ELF-1 (cell line): ENCODE measurements at places on chromosomes 1 and 21.

- DNase-seq = no peak
Measured at GRCh38 chr1:41591891-41592290, 107.4 kb upstream of the EDN2 start.

DNA sequence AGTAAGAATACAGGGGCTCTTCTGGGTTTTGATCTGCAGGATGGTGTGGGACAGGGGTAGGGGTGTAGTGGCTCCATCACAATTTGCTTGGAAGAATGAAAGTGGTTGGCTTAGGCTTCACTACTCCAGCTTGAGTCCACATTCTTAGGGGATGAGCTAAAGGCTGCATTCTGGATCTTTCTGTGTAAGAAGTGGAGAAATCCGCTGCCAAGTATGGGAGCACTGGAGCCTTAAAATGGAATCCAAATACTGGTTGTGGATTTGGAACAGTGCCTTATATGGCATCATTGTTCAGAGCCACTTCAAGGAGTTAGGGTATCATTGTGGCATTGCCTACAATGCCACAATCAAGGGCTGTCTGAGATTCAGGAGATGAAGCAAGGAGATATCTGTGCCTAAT is 187.1 kb downstream of the LMO4 start:
- DNase-seq = no peak

- peak; percentile 1 for DNase-seq
Measured at GRCh38 chr21:46089285-46089684, 8.6 kb upstream of the COL6A2 start.

GRCh38 chr1:228210712-228211530 is 3.1 kb downstream of the OBSCN start:
- DNase-seq = no peak

DNA sequence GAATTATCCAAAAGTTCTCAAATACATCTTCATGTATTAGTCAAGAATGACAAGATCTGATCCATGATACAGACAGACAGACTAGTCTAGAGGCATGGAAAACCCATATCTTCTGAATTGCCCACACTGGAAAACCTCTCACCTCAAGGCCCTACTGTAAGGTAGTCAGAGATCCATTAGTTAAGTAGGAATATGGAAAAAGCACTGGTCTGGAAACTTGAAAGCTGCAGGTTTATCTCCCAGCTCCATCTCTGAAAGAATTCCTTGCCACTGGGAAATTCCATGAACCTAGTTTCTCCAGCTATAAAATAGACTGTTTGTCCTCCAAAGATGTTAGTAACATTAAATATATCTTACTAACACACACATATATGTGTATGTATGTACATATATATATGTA is 169.2 kb downstream of the AKT3 start:
- peak; percentile 3 for DNase-seq

DNA sequence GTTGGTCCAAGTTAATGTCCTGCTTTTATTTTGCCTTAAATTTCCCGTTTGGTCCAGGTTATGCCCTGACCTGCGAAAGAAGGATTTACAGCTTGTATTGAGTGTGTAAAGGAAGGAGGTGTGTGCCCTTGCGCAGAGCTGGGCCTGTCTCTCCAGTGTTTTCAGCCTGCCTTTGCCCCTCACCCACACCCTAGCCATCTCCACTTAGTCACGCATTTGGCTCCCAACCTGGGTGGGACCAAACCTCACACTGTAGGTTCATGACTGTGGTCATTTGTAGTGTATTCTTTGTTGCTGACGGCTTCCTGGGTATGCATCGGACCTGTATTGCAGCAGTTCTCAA is 572 bp upstream of the SRSF10 start:
- DNase-seq = peak; percentile 77

- no peak for DNase-seq
Measured at GRCh38 chr1:48017716-48018115, 20.5 kb upstream of the TRABD2B start.

GRCh38 chr1:206467915-206468314 is 2.4 kb upstream of the IKBKE start:
- no peak for DNase-seq

GRCh38 chr1:72845381-72845780 is 563.0 kb upstream of the NEGR1 start:
- peak; percentile 65 for DNase-seq

- DNase-seq = no peak
Measured at GRCh38 chr21:16283516-16283915, 553.7 kb downstream of the USP25 start.

GRCh38 chr1:187641463-187641862 is 812.7 kb downstream of the PLA2G4A start:
- DNase-seq = peak; percentile 16

DNA sequence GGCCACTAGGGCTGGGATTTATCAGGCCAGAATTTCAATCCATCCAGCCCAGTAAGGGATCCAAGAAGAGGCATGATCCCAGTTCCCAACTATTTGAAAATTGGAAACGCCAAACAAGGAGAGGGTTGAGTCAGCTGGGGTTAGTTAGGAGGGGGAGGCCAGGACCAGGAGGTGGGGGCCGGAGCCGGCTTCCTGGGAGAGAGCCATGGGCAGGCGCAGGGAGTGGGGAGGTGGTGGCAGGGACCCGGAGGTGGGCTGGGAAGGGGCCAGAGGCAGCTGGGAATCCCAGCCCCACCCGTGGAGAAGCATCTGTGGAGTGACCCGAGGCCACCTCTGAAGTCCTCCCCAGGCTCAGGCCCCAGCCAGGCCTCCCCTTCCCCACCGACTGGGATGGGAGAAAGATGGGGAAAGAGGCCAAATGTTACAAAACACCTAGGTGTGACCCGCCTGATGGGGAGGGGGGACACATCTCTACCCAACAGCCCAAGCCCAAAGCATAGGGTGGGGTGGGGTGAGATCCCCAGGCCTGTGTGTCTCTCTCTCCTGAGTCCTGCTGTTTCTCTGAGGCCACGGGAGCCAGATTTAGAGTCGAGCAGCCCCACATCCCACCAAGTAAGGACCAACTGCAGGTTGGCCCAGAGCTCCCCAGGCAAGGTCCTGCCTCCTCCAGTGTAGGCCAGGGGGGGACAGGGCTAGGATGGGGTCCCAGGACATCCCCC is 10.1 kb downstream of the HSPG2 start:
- no peak for DNase-seq

DNA sequence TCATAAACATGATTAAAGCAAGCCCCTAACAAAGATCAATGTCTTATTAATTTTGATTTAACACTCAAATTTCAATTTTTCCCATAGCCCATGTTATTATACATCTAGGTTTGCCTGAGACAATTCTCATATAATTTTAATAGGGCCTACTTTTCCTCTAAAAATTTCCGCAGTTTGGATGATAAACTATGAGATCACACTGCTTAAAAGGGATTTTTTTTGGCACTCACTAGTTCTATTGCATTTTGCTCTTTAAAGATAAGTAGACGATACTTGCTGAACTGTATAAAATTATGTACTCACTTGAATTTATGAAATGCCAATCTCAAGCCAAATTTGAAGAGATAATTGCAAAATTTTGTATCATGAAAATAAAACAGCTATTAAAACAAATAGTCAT is 480.4 kb upstream of the ZRANB2 start:
- no peak for DNase-seq

DNA sequence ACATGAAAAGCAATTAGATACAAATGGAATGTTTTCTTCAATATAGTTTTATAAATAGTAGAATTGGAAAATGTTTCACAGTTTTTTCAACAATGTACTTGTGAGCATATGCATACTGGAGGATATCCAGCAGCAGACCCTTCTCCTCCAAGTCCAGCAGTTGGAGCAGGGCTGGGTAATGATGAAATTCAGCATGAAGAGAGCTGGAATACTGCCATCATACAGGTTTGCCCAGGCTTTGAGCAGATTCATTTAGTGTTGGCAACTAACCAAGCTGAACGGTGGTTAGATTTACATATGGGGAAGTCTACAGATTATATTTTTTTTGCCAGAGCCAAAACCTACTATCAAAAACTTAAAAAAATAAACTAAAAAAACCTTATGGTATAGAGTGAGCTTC is 38.3 kb downstream of the WDR3 start:
- DNase-seq = no peak

- no peak for DNase-seq
Measured at GRCh38 chr1:74526708-74527107, 14.3 kb upstream of the LRRC53 start.

GRCh38 chr1:155977690-155978324 is 540 bp downstream of the ARHGEF2 start:
- peak; percentile 51 for DNase-seq

DNA sequence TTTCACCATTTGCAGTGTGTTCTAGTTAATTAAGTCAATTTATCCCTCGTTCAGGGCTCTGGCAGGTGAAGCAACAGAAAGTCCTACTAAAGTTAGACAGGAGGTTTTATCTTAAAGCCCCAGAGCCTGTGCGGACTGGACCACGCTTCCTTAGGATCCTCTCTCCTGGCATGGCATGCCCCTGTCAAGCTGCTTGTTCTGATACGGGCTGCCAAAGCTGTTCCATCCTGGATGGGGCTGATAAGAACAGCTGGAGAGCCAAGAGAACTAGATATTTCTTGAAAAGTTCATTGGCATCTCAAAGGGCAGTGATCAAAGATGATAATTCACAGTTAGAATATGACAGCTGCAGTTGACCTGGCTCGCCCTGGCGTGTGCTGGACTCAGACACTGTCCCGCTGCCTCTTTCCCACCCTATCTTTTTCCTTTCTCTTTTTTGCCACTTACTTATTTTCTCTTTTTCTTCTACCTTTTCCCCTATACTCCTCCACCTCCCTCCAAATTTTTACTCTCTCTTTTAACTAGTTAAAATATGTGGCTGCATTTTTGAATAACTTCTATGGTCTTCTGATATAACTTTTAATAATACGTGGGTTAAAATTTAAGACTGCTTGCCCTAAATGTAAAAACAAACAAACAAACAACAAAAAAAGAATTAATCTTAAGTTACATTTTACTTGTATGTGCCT is 96.7 kb downstream of the ABCA4 start:
- no peak for DNase-seq

GRCh38 chr21:35329940-35330660 is 281.0 kb upstream of the RUNX1 start:
- no peak for DNase-seq

GRCh38 chr21:34700605-34701004 is 31.8 kb downstream of the CLIC6 start:
- no peak for DNase-seq

DNA sequence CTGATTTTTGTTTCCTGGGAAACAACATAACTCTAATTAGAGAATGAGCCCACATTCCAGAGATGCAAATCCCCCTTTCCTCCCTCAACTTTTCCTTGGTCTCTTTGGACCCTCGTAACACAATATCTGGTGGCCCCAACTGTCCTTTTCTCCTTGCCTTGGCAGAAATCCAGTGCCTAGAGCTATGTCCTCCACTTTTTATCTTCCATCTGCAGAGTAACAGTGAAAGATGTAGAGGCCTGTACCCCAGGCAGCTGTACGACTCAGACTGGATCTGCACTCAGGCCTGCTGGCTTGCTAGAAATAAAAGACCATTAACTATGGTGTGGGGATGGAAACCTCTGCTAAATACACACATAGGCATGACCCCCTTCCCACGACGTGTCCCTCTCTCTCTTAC is 72.0 kb downstream of the WARS2 start:
- no peak for DNase-seq

GRCh38 chr1:214454569-214455396 is 96.6 kb downstream of the PTPN14 start:
- no peak for DNase-seq

DNA sequence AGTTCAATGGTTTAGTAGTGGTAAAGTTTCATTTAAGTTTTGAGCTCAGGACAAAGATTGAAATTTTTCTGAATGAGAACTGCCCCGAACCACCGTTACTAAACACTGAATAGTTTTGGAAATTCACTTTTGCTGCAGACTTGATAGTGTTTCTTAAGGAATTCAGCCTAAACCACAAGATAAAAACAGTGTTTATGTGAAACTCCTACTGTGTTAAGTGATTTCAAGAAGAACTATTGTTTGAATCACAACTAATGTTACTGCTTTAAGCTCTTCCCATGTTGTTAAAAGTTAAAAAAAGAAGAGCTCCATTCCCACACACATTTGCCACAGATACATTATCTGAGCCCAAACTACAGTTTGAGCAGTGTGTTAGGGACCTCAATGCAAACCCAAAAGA is 159.2 kb downstream of the DYRK1A start:
- no peak for DNase-seq

GRCh38 chr1:109890115-109890953 is 20.3 kb upstream of the CSF1 start:
- DNase-seq = no peak

DNA sequence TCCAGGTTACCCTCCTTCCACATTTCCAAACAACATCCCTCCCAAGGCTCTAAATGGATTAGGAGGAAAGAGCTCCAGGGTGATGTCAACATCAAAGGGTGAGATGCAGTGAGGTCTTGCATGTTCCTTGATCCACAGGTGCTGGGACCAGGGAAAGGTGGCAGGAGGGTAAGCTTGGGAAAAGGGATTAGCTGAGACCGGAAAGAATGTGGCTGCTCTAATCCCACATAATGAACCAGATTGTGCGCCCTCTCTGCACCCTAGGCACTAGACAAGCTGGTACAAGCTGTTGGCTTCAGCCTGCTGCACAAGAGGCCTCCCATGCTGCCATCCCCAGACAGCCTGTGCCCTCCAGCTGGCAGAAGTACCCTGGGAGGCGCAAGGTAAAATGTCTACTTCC is 34.9 kb downstream of the PLXNA2 start:
- peak; percentile 27 for DNase-seq

- no peak for DNase-seq
Measured at GRCh38 chr1:230242326-230242725, 175.3 kb downstream of the GALNT2 start.

DNA sequence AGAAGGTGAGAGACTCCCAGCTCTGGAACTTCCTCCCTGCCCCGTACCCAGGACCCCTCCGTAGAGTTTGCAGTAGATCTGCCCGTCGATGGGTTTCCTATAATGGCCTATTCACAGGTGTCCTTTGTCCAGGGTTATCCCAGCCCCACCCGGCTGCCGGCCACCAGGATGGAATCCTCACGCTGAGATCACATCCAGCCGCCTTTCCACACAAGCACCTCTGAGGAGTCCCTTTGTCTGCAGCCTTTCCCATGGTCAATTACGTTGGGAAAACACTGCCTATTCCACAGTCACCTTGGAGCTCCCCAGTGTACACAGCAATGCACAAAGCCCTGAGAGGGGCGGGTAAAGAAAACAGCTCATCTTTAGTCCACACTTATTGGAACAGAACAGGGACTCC is 190.0 kb upstream of the EDN2 start:
- DNase-seq = no peak

- no peak for DNase-seq
Measured at GRCh38 chr1:97254731-97255463, 533.3 kb downstream of the PTBP2 start.

GRCh38 chr1:68454534-68454933 is 4.8 kb upstream of the RPE65 start:
- DNase-seq = no peak

DNA sequence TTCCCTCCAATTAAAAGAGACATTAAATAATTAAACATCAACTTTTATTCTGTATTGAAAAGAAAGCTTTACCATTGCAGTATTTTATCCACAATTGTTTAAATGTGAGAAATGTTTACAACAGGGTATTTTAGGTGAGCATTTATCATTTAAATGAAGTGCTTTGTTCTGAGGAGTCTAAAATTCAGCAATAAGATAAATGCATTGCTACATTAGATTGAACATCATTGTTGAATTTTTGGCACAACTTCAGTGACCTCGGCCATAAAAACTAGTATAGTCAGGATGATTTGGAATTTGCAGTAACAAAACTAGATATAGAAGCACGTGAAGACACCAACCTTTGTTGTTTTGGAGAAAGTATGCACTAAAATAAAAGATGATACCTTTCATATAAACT is 692.9 kb downstream of the USP25 start:
- no peak for DNase-seq

- DNase-seq = no peak
Measured at GRCh38 chr21:26941421-26941820, 25.5 kb downstream of the ADAMTS5 start.

GRCh38 chr21:15515908-15516307 is 213.9 kb upstream of the USP25 start:
- DNase-seq = no peak
